Iris pigment epithelial cell (primary cell): ENCODE measurements at places on chromosomes 7 and 10.
A peak's percentile ranks its signal among the peaks of the same experiment; 100 is the strongest.

- DNase-seq, result peak; percentile 8
Measured at GRCh38 chr7:100373261-100373831, at the start of gene PILRA. Gene PILRA, plus strand, starts transcription at chr7:100373487. Its CDS starts 170 bp downstream, at chr7:100373657.

DNA sequence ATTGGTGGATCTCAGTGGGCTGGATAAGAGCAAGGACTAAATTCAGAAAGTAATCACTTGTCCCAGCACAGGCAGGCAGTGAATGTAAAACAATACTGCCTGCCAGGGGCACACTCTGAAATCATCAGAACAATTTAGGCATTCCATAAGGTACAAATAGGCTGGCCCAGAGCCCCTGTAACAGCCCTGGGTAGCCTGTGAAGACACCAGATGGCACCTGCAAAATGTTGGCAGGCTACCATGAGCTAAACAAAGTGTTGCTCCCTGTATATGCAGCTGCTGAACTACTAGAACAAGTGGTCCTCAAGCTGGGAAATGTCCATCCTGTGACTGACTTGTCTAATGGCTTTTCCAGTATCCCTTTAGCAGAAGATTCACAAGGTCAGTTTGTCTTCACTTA is 3.0 kb upstream of the PRSS37 start:
- DNase-seq, result no peak

- DNase-seq, result no peak
Measured at GRCh38 chr10:106973288-106973687, 191.2 kb downstream of the SORCS1 start.

- DNase-seq, result no peak
Measured at GRCh38 chr7:91326516-91327199, 62.4 kb downstream of the FZD1 start.

GRCh38 chr10:61761825-61762217 is 99.1 kb downstream of the CABCOCO1 start:
- DNase-seq, result no peak

DNA sequence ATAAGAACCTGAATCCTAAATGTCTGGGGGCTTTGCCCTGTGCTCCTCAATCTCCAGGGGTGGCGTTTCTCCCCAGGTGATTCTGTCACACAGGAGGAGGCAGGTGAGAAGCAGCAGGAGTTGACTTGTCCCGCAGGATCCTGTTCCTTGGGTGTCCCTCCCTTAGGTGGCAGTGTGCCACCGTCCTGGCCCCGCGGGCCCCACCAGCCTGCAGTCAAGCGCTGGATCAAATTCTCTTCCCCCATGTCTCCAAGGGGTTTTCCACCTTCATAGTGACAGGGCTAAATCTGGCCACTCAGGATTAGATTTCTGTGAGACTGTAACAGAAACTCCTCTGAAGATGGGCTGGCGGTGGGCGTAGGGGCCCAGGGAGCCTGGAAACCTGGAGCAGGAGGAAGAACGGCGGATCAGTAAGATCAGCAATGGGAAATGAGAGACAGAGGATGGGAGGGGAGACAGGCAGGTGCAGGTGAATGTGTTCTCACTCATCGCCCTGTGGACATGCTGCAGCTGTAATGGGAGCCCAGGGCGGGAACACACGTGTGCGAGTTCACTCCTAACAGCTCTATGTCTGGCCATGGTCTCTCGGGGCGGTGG is 329.2 kb upstream of the COBL start:
- no peak for DNase-seq

- no peak for DNase-seq
Measured at GRCh38 chr7:102155821-102156441, 130.7 kb upstream of the SH2B2 start.

DNA sequence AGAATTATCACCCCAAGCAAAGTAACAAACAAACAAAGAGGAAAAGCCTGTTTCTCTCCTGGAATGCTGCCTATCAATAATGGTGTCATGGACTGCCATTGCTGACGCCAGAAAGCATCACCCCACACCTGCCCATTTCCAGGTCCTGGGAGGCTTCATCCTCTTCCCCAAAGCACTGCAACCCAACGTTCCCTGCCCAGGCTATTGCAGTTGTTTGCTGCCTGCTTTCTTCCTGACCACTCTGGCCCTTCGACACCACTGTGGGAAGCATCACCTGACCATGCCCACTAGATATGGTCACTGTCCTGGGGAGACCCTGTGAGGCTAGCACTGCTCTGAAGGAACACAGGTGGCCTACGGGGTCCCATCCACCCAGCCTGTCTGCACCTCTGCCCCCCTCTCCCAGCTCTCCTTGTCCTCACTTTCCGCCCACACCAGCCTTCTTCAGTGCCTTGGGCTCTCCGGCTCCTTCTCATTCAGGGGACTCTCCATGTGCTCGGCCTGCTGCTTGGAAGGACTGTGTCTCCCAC is 439.6 kb downstream of the GLRX3 start:
- DNase-seq, result no peak

DNA sequence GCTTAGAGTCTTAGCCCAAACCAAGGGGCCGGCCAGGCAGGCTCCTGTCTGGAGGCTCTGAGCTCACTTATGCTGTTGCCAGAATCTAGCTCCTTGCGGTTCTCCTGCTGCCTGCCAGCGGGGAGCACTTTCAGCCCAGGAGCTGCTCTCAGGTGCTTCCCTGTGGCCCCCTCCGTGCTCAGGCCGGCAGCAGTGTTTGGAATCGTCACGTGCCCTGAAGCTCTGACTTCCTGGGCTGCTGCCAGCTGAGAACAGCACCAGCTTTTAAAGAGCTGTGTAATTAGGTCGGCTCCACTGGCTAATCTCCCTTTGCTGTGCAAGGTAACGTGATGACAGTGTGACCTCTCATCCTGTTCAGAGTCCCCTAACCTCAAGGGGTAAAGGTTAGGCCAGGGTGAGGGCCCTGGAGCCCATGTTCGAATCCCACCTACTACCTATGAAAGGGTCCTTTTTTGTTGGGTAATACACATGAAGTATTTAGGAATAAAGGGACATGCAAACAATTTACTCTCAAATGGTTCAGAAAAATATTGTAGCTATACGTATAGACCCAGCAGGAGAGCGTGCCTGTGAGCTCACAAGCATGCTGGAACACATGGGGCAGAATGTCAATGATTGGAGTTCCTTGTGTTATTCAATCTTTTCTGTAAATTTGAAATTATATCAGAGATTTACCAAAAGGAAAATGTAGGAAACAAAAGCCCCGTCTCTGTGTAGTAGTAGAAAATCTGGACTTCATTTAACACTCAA is 16.6 kb downstream of the ZNF862 start:
- DNase-seq, result peak; percentile 47

DNA sequence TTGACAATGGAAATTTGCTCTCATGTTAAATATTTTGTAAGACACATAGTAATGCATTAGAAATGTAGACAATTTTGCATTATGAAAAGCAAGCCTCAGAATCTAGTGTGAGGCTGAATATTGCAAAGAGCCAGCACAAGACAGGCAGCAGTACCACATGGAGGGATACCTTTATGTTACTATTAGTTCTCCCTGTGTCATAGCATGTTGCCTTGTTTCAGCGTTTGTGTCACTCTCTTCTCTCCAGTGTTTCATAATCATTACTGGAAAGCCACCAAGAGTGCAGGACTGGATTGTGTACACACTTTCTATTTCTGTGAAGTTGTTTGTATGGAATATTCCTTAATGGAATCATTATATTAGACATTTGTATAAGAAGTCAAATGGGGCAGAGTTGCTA is 8.5 kb downstream of the AHR start:
- DNase-seq, result no peak

GRCh38 chr7:27651702-27652101 is 11.0 kb downstream of the HIBADH start:
- peak; percentile 65 for DNase-seq

DNA sequence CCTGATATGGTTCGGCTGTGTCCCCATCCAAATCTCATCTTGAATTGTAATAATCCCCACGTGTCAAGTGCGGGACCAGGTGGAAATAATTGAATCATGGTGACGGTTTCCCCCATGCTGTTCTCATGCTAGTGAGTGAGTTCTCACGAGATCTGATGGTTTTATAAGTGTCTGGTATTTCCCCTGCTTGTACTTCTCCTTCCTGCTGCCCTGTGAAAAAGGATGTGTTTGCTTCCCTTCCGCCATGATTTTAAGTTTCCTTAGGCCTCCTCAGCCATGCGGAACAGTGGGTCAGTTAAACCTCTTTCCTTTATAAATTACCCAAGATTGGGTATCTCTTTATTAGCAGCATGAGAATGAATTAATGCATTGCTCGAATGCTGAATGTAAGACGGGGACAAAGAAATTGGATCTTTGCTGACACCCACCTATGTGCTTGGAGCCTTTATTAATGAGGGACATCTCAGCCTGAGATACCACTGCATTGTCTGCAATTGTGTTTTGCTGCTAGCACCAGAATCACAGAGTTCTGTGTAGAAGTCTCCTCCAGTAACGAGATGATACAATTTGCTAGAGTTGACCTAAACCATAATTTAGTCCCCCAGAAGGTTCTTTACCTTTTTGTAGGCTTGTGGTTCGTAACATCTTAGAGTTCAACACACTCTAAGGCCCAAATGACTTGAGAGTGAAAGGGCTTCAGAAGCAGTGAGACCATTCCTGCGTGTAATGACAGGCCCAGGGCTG is 28.6 kb downstream of the SLC35B4 start:
- DNase-seq, result no peak

- no peak for DNase-seq
Measured at GRCh38 chr7:1045069-1046063, 1.0 kb downstream of the GPR146 start.

GRCh38 chr10:11553773-11554381 is 57.6 kb downstream of the USP6NL start:
- DNase-seq, result no peak

DNA sequence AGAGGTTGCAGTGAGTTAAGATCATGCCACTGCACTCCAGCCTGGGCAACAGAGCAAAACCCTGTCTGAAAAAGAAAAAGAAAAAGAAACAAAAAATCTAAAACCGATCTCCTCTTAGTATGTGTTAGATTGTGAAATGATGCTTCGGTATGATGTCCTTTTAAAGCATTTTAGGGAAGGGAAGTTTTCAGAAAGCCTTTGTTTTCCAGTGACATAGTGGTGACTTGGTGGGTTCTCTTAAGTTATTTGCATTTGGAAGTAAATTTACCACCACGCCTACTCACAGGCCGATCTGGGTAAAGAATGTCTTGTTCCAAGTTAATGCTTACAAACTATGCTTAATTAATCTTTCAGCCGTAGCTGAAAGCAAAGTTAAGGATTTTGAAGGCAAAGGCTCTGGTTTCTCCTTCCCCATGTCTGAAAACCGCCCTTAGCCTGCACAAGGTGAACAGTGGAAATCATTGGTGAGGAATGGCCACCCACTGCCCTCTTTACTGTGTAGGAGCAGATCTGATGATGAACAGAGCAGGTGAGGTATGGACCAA is 10.7 kb downstream of the MTURN start:
- no peak for DNase-seq

DNA sequence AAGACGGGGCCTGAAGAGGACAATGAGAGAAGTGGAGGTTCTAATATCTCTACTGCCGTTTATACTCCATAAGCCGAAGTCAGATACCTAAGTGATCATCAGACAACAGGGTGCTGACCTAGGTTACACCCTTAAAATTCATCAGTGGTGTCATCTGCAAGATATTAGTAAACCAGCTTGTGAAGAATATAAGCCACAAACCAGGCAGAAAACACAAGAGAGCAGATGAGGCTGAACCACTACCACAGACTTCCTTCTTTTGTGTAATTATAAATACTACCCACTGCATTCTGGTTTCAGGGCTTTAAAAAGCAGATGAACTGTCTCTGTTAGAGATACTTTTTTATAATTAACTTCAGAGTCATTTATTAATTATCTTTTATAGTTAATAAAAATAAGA is 69.0 kb upstream of the LRRC17 start:
- no peak for DNase-seq

- no peak for DNase-seq
Measured at GRCh38 chr10:70691611-70692010, 19.3 kb downstream of the ADAMTS14 start.

- no peak for DNase-seq
Measured at GRCh38 chr10:83274088-83274487, 865.2 kb upstream of the GHITM start.

GRCh38 chr10:64076322-64076940 is 555.2 kb downstream of the REEP3 start:
- DNase-seq, result no peak

DNA sequence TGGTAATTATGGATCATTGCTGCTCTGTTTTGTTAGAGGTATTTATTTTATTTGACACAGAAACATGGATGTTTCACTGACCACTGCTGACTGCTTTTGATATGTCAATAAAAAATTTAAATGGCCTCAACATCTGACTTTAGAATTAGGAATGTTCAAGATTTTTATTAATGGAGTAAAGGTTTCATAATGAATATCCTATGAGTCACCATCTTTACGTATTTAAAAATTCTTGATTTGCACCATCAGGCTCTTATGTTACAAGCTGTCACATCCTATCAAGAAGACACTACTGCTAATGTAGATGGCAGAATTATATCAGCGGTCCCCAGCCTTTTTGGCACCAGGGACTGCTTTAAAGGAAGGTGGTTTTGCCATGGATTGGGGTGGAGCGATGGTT is 578.7 kb upstream of the NRP1 start:
- peak; percentile 31 for DNase-seq

GRCh38 chr7:55075464-55076021 is 56.7 kb downstream of the EGFR start:
- DNase-seq, result no peak

DNA sequence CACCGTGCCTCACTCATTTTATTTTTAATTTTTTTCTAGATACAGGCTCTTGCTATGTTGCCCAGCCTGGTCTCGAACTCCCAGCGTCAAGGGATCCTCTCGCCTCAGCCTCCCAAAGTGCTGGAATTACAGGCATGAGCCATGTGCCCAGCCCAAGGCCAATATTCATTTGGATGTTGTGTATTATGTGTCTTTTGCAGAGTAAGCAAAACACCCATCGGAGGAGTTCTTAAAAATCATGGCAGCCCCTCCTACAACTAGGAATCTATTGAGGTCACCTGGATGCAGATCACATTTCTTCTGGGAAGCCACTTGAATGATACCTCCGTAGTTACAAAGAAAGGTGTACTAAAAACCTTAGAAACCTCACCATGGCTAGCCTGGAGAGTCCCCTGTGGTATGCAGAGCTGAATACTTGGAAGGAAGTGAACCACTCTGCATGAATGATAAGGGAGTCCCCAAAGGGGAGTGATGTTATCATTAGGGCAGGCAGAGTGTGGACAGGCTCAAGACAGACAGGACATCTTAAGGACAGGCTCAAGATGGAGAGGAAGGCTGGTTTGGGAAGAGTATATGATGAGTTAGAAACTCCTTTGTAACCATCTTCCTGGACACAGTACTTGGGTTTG is 185.7 kb downstream of the TAX1BP1 start:
- no peak for DNase-seq

DNA sequence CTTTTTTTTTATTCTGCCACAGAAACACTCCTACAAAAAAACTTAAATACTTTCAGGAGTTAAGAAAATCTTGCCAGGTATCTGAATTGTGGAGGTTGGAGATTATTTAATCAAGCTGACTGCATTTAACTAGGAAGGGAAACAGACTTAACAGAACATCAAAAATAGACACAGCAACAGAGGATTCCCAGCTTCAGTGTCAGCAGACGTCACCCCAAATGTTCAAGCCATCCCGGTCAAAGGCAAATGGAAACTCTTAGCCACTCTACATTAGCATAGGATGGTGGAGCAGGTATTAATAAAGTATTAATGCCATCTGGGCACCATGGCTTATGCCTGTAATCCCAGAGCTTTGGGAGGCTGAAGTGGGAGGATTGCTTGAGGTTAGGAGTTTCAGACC is 139.7 kb upstream of the SVIL start:
- DNase-seq, result no peak
